ENCODE measurements at places on chromosomes 13 and 19. TPM values are rescaled to one million over a fixed set of nuclear protein-coding genes. Genes with fewer than 3 reads are reported as not detected.

ATP4B gene
- 0.58 TPM for total RNA-seq

PDS5B gene
- 26.4 TPM for total RNA-seq

LRFN3 gene
- total RNA-seq, result 13.3 TPM

PLEKHF1 gene
- 16.3 TPM for total RNA-seq

STOML3 gene
- total RNA-seq, result not detected

MFSD12 gene
- 107 TPM for total RNA-seq

INTS6 gene
- total RNA-seq, result 22.9 TPM

KLK14 gene
- not detected for total RNA-seq

ZNF579 gene
- 9.5 TPM for total RNA-seq

MYH14 gene
- total RNA-seq, result 1.2 TPM

CACNG6 gene
- 3.0 TPM for total RNA-seq

ISOC2 gene
- total RNA-seq, result 52.1 TPM

ZNF226 gene
- 22.4 TPM for total RNA-seq

RUBCNL gene
- total RNA-seq, result not detected

URAD gene
- not detected for total RNA-seq

ICAM5 gene
- total RNA-seq, result not detected

LHB gene
- not detected for total RNA-seq

PPP1R12C gene
- total RNA-seq, result 137 TPM

GRK1 gene
- not detected for total RNA-seq

NLRP7 gene
- total RNA-seq, result not detected

ZNF829 gene
- 1.9 TPM for total RNA-seq

KCNN4 gene
- total RNA-seq, result 0.23 TPM

FBN3 gene
- not detected for total RNA-seq

MAP4K1 gene
- total RNA-seq, result not detected

SIGLEC14 gene
- total RNA-seq, result 0.44 TPM

SIGLEC10 gene
- not detected for total RNA-seq

CABP5 gene
- not detected for total RNA-seq

ZSCAN4 gene
- total RNA-seq, result not detected

CDX2 gene
- not detected for total RNA-seq

ARL11 gene
- total RNA-seq, result 0.29 TPM

FFAR1 gene
- total RNA-seq, result not detected

KLK6 gene
- not detected for total RNA-seq

SHISA2 gene
- total RNA-seq, result 15.5 TPM

ANKLE1 gene
- total RNA-seq, result 0.39 TPM

CEACAM6 gene
- not detected for total RNA-seq
